ENCODE measurements at places on chromosomes 1 and 21.

- DNase-seq: no peak
Measured at GRCh38 chr1:14165371-14165801, 433.1 kb upstream of the KAZN start.

DNA sequence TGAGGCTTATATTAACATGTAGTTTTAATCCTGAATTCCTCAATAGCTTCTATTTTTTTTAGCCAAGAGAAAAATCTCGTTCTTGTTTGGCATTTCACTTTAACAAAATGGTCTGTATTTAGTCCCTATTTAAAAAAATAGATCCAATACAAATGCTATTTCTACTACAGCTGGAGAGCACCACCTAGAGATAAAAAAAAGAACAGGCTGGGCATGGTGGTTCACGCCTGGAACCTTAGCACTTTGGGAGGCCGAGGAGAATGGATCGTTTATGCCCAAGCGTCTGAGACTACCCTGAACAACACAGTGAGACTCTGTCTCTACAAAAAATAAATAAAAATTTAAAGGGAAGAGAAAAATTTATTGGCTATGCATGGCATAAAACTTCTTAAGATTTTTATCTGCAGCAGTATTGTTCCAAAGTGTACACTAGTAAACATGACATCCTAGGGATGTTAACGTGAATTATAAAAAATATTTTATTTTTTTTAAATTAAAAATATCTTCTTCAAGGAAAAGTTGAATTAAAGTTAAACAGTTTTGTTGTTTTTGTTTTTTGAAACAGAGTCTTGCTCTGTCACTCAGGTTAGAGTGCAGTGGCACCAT is 4.4 kb downstream of the ST7L start:
- peak; percentile 55 for DNase-seq

- DNase-seq: no peak
Measured at GRCh38 chr1:236821091-236821627, 26.1 kb downstream of the MTR start.

DNA sequence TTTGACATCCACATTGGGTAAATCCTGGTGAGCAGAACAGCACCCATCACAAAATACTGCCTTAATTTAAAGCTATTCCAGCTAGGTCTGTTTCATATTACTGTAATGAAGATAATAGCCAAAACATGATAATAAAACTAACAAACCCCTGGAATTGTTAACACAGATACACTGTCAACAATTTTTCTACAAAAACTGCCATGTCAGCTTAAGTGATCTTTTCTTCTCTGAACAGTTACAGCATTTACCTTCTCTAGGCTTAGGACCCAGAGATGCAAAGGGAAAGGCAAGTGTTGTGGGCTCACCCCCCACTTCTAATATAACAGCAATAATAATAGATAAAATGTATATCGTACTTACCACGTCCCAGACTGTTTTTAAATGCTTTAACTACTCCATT is 92.1 kb downstream of the SMYD3 start:
- DNase-seq: no peak
